Stimulated activated CD8-positive, alpha-beta memory T cell treated with anti-CD3 and anti-CD28 coated beads, Interleukin-7, amount 100 ng/mL, for 48 hours (primary cell): ENCODE measurements at places on chromosomes 11 and 22.

GRCh38 chr22:48407256-48407955 lies 1420.3 kb downstream of the BRD1 start:
- no peak for DNase-seq

GRCh38 chr11:78768345-78768744 lies 193.7 kb upstream of the NARS2 start:
- no peak for DNase-seq

- DNase-seq, result no peak
These were observed 25.4 kb upstream of the MYH9 start for GRCh38 chr22:36413022-36413775.

DNA sequence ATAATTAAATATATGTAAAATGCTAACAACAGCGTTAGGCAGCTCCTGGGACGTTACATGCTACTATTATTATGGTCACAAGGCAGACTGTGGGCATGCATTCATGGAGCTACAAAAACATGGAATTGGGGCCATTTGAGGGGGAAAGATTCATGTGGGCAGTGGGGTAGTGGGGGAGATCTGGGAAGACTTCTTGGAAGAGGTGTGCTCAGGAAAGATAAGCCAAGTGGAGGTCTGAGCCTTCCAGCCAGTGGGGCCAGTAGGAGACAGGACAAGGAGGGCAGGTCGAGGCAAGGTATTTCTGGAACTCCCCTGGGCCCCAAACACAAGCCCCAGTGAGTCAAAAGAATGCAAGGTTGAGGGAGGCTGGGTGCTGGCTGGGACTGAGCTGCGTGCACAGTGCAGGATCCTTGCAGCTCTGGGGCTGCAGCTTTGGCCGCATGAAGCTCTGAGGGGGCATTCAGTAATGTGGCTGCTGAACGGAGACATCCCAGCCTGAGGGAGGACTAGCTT lies 35.4 kb downstream of the CYTH4 start:
- DNase-seq, result no peak

- no peak for DNase-seq
These were observed 174.2 kb upstream of the SORL1-AS1 start for GRCh38 chr11:121626980-121627379.

- DNase-seq, result no peak
These were observed 26.4 kb upstream of the ADORA2A start for GRCh38 chr22:24400726-24401596.

- DNase-seq, result no peak
These were observed 81.0 kb upstream of the SLC6A5 start for GRCh38 chr11:20518323-20518834.

DNA sequence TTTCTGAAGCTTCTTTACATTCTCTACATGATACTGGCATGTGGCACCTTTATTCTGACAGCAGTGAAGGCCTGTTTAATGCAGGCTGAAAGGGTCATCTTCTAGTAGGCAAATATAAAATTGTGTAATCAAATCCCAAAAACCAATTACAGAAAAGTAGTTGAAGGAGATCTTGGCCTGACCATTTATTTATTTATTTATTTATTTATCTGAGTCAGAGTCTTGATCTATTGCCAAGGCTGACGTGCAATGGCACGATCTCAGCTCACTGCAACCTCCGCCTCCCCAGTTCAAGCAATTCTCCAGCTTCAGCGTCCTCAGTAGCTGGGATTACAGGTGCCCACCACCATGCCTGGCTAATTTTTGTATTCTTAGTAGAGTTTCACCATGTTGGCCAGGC lies 22.7 kb upstream of the CECR2 start:
- no peak for DNase-seq

- peak; percentile 94 for DNase-seq
These were observed 22.8 kb downstream of the MYH9 start for GRCh38 chr22:36365020-36365411.

GRCh38 chr11:85941380-85941973 lies 86.3 kb downstream of the CCDC83 start:
- no peak for DNase-seq

DNA sequence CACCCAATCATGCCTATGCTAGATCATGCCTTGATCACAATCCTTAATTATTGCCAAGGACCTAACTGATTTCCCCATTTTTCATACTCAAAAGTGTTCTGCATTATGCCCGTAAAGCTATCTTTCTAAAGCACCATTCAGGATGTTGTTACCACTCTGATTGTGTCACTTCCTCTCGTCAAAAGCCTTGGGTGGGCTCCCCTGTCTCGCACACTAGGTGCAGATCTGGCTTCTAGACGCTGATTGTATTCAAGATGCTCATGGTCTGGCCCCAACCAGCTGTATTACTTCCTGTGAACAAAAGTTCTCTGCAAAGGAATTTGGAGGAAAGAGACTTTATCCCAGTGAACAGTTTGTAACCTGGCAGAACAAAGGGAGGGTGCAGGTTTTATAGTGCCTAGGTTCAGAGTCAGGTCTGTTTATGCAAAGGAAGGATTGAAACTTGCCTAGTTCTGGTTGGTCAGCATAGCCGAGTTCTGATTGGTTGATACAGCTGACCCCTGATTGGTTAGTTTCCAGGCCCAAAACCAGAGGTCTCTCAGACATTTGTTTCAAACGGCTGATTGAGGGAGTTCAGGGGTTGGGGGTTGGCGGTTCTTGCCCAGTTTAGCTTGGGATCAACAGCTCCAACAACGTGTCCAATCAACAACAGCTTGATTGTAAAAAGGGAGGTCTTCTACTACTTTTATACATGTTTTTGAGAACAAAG lies 25.4 kb downstream of the ATG13 start:
- no peak for DNase-seq

DNA sequence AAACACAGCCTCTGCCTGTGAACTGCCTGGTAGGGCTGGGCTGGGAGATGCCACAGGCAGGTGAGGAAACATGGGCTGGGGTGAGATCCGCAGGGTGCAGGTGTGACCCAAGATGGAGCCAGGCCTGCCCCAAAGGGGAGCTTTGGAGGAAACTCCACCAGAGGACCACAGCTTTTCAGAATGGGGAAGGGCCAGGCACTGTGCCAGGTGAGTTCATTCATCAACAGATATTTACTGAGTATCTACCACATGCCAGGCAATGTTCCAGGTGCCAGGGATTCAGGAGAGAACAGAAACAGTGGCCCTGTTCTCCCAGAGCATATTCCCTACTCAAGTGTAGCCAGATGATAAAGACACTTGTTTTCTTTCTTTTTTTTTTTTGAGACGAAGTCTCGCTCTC lies 11.2 kb downstream of the RTN4RL2 start:
- no peak for DNase-seq

GRCh38 chr11:95166781-95167180 lies 64.2 kb downstream of the SESN3 start:
- no peak for DNase-seq

- no peak for DNase-seq
These were observed 14.1 kb upstream of the VPREB1 start for GRCh38 chr22:22230438-22230837.
